Activated T-cell treated with anti-CD3 and anti-CD28 coated beads for 48 hours (primary cell): ENCODE measurements at places on chromosomes 7 and 10.

GRCh38 chr7:25388681-25389080 lies 160.4 kb upstream of the NPVF start:
- no peak for DNase-seq

- DNase-seq = no peak
Measured at GRCh38 chr10:117615649-117616048, 73.1 kb downstream of the EMX2 start.

DNA sequence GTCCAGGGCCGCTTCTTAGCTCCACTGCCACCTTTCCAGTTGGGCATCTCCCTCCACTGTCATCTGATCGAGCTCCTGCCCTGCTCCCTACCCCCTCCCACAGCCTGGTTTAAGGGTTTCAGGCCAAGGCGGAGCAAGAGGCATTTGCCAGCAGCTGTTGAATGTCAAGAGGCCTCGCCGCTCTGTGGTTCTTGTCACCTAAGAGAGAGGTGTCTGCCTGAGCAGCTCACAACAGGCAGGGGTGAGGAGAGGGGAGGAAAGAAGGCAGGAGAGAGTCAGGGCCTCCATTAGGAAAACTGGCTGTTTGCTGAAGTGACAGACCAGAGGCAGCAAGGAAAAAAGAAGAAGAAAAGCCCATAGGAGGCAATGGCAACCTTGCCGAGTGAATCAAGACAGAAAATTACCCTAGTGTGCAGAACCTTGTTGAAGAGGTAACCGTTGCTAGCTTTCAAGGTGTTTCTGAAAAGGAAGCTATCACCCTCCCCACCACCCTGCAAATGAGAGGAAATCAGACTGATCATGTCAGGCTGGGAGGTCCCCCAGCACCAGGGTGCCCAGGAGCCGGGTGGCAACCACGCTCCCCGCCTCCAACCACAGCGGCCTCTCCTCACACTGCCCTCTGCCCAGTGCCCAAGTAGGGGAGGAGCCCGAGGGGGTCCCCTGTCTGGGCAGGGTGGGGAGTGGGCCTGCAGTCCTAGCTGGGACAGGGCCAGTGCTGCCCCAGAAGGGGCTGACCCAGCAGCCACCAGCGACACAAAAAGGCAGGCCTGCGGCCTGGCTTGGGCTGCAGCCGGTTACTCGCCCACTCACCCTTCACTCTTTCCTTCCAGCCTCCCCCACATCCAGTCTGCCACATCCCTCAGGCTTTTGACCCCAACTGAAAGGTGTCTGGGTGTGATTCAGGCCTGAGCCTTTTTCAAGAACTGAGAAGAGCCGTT lies 7.1 kb downstream of the GATA3 start:
- DNase-seq = no peak

DNA sequence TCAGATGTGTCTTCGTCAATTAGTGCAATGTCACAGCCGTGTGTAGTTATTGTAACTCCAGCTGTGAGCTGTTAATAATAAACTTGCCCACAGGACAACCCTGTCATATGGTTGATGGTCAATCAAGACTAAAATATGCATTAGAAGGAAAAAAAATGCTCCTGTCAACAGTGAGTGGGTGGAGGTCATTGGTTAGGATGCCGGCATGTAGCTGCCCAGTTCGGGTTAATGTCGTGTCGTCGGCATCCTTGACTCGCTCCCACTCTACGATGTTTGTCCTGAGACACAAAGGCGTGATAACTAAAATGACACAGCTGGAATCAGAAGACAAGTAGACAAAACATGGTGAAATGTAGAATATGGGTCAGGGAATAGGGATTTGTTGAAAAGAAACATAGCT lies 442.8 kb upstream of the NPVF start:
- DNase-seq = no peak

DNA sequence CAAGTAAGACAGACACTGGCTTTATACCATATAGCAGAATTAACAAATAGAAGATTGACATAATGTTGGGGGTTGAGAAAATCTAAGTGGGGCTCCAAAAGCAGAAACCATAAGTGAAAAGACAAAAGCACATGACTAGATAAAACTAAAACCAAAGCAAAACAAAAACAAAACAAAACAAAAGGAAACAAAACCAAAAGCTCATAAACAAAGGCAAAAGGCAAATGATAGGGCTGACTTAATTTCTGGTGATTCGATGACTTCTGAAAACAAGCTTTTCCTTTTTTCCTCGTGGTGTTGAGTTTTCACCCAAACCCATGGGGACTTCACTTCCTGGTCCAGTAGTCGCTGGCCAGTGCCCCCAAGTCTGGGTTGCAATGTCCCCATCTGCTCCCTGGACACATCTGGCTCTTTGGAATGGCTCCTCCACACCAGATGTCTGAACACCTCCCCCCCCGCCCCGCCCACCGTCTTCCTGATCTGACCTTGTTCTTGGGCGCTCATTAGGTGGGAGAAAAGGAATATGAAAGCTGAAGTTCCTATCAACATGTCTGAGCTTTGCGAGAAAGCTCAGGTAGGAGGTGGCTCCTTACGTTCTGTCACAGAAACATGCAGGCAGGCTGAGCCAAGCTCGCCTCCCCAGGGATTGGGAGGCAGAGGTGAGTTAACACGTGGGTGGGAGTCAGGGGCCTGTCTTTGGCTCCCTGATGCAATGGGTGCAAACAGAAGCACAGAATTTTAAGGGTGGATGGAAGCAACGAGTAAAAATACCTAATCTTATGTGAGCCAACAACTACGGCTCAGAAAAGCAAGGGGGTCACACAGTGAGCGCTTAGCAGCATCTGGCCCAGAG lies 121.0 kb downstream of the NEURL1 start:
- no peak for DNase-seq

DNA sequence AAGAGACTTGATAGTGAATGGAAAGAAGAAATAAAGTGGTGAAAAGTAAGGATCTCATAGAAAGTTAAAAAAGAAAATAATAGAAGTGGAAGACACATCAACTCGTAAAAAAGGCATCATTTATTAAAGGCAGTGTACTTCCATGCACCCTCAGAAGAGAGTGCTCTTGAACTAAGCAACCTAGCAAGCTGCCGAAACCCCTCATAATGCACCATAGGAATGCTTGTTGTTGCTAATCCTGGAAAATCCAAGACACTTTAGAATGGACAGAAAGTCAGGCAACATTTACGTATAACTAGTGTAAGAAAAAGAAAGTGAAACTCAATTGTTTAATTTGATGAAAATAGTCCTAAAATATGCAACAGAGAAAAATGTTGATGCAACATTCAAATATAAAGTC lies 12.8 kb downstream of the TFPI2 start:
- DNase-seq = no peak

GRCh38 chr7:78149787-78150186 lies 351.2 kb downstream of the PHTF2 start:
- no peak for DNase-seq

GRCh38 chr7:68362745-68363518 lies 1235.3 kb upstream of the AUTS2 start:
- DNase-seq = no peak
